ENCODE measurements at places on chromosomes 2 and 18. TPM values are rescaled to one million over a fixed set of nuclear protein-coding genes. Genes with fewer than 3 reads are reported as not detected.

GRCh38 chr2:127155947-127156346, 49.0 kb upstream of the BIN1 start:
- DNase-seq, result no peak

- no peak for DNase-seq
These were observed 128.0 kb downstream of the NEDD4L start for GRCh38 chr18:58172031-58172430.

- no peak for DNase-seq
These were observed 18.0 kb downstream of the MAL start for GRCh38 chr2:95043300-95044093.

DNA sequence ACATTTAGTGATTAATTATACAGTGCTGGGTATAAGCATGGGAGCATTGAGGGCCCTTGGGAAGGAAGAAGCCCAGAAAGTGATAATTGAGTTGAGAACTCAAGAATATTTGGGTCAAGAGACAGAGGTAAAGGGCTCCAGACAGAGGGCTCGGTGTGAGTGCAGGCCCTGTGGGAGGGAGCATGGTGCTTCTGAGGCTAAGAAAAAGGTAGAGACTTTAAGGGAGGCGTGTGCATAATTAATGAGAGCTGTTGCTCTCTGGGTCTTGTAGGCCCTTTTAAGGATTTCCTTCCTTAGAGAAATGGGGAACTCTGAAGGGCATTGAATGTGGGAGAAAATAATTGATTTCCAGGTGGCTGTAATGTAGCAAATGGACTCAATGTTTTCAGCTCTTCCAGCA, 735.0 kb upstream of the POU3F3 start:
- no peak for DNase-seq

DNA sequence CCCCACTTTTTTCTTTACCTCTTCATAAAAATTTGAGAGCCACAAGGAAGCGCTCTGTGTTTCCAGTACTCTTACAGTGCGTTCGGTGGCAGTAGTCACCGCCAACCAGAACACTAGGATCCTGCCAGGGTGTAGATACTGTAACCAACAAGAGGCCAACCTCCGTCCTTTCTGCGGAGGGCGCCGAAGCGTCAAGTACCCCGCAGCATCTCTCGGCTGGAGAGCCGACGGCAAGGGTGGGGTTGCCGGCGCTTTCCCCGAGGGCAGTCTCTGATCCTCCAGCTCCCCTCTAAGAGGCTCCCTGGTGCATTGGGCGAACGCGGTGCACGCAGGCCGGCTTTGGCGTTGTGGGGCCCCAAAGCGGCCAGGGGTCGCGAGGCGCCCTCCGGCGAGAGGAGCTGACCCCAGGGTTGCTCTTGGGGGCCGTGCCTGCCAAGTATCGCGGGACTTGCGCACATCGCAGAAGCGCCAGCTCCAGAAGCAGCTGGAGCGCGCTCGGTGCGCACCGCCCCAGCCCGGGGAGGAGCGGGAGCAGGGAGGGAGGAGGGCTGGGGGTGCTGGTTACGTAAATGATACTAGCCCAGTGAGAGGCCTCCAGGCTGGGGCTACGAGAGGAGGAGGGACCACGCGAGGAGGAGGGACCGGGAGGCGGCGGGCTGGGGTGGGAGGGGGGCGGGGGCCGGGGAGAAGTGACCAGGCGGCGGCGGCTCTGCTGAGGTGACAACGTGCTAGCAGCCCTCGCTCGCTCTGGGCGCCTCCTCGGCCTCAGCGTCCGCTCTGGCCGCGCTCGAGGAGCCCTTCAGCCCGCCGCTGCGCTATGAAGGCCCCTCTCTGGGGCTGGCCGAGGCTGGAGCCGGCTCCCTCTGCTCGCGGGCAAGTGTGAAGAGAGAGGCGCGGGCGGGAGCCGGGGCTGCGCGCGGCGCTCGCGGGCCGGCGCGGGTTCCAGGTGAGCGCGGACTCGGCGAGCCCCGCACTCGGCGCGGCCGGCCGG, at the start of gene GALNT13:
Gene GALNT13, plus strand, starts transcription at position 692 of the 991 bp plus-strand sequence.
- no peak for DNase-seq

DNA sequence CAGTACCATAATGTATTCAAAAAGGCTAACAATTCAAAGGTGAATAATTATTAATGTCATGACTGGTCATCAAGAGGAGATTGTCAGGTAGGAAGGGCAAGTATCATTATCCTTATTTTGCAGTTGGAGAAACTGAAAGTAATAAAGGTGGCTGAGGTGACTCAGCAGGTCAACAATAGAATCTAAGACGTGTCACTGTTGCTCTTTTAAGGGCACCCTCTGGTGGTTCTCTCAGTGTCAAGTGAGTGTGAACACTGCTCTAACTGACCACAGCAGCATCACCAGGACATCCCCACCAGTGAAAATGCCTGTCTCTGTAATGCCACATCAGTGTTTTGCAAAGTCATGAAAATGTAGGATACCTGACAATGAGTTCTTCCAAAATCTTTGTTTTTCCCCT, 69.7 kb downstream of the DCC start:
- no peak for DNase-seq

GRCh38 chr2:66699416-66699792, 264.5 kb downstream of the MEIS1 start:
- no peak for DNase-seq

DNA sequence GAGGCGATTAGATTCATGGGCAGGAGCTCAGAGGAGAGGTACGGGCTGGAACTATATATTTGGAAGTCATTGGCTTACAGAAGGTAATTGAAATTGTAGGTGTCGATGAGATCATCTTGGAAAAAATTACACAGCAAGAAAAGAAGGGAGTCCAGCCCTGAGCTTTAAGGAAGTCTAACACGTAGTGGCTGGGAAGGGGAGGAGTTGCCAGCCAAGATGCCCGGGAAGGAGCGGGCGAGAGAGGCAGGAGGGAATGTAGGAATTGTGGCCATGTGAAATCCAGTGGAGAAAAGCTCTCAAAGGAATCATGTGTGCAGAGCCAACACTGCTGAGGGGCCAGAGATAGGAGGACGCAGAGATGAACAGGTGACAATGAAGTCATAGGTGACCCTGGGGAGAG, 25.6 kb upstream of the SCYGR1 start:
- no peak for DNase-seq

DNA sequence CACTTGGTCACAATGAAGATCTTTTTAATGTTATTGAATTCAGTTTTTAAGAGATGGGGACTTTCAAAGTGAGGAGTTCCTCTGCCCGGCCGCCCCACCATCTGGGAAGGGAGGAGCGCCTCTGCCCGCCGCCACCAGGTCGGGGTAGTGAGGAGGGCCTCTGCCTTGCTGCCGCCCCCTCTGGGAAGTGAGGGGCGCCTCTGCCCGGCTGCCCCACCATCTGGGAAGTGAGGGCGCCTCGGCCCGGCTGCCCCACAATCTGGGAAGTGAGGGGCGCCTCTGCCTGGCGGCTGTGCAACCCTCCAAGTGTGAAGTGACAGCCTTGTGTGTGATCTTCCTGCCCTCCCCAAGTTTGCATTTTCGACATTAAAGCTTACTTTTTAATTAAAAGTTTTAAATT, 899.3 kb downstream of the TRIB2 start:
- DNase-seq, result no peak

GRCh38 chr2:29558097-29558496, 363.3 kb downstream of the ALK start:
- no peak for DNase-seq

- DNase-seq, result no peak
These were observed 106.4 kb downstream of the BCL2L11 start for GRCh38 chr2:111226876-111227700.

GRCh38 chr2:181264441-181264840, 192.7 kb upstream of the ITGA4 start:
- no peak for DNase-seq

DNA sequence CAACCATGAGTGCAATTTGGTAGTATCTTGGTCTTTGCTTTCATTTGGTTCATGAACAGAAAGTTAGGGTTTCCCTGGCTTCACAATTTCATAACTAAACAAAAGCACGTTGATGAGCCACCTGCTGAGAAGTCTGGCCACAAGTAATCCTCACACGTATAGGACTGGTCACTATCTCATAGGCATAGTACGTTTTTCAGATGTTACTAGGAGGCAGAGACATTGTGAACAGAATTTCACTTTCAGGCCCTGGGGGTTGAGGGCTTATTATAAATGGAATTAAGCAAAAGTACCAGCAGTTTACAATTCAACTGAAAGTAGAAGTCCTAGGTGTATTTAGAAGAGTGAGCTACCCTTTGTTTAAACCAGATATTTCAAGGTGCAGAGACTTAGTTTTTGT, 277.1 kb downstream of the ALPK2 start:
- no peak for DNase-seq

GRCh38 chr2:73043929-73044832, 27.3 kb downstream of the SFXN5 start:
- no peak for DNase-seq

DNA sequence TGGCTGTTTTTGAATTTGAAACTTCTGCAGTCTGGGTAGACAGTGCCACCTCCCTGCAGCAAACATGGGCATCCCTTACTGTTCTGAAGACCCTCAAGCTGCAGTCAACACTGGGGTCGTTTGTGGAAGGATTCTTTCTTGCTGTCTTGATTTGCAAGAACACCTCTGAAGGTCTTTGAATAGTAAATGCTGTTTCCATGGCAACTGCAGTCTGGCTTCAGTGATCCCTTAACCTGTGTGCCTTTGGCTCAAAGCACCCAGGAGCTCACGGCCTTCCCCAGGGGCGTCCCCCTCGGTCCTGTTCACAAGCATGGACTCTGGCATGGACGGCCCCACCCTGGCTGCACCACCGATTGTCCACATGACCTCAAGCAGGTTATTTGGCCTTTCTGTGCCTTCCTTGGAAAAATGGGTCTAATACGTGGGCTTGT, 38.3 kb downstream of the LRRFIP1 start:
- DNase-seq, result no peak

DNA sequence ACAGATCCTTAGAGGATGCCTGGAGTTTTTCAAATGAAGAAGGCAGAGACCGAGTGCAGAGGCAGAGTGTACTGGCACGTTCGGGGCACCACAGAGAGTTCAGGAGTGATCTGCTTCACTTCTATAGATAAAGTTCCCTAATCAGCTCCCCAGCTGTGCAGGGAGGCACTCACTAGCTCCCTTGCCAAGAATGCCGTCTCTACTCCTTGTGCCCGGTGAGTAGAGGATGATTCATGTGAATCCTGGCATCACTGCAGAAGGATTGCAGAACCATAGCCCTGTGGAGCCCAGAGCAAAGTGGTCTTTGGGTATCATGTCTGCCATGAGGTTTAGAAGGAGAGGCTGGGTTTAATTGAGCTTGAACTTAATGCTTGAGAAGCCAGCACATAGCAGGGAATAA, 510.1 kb upstream of the RAB6C start:
- DNase-seq, result no peak

GRCh38 chr2:121076885-121077549, 208.0 kb downstream of the TFCP2L1 start:
- peak; percentile 70 for DNase-seq

DNA sequence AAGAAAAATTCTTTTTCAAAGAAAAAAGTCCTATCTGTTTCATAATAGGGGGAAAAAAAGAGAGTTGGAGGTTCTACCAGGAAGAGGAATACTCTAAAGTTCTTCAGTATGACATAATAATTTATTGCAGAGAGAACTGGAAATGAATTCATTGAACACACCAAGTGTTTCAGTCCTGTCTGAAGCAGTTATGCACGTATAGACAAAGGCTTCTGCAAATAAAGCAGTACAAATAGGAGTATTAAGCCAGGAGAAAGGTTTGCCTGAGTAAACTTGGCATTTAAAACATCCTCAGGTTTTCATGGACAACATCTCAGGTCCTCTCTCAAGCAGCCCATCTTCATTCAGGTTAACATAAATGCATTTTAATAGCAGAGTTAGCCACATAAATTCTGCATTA, 141.6 kb downstream of the CCDC148 start:
- DNase-seq, result no peak

- DNase-seq, result no peak
These were observed 487.4 kb downstream of the ADCYAP1 start for GRCh38 chr18:1392046-1392445.

GRCh38 chr2:9760069-9760901, 83.0 kb upstream of the TAF1B start:
- no peak for DNase-seq

DNA sequence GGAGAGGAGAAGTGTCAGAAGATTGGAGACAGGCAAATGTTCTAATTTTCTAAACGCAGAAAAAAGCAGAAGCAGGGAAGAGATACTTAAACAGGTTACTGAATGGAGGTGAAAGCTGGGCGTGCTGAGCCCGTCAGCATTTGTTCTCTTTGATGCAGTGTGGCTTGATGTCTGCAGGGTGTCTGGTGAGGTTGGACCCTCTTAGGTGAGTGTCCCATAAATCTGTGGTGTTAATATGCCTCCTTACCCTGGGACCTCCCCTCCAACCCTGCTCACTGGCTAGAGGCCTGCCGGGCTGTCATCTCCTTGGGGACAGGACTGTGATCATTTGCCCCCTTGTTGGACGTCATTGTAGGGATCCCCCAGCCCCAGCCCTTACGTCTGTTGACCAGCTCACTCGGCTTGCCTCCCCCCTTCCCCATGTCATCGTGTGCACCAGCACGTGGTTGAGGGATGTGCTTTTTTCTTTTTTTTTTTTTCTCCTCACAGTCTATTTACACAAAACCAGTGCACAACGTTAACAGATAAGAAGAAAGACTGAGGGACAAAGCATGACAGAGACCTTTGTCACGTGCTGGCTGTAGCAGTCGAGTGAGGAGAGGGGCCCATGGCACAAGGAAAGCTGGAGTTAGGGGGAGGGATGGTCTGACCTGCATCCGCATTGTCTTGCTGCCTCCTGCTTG, 56.4 kb downstream of the NCK2 start:
- no peak for DNase-seq

Gene CELF4
- not detected for total RNA-seq

Gene ST6GAL2
- not detected for total RNA-seq

Gene MATN3
- not detected for total RNA-seq

Gene TCF7L1
- not detected for total RNA-seq

Gene REG3G
- not detected for total RNA-seq

Gene KYNU
- total RNA-seq, result not detected

Gene SERPINB4
- not detected for total RNA-seq

Gene ALPG
- total RNA-seq, result not detected

Gene C2orf80
- not detected for total RNA-seq

Measured in activated CD4-positive, alpha-beta T cell treated with anti-CD3 and anti-CD28 coated beads, Interleukin-2, amount 10 ng/mL, durations not matched to agents 7 days and 5 days (primary cell).